ENCODE measurements at places on chromosomes 16 and 17.

DNA sequence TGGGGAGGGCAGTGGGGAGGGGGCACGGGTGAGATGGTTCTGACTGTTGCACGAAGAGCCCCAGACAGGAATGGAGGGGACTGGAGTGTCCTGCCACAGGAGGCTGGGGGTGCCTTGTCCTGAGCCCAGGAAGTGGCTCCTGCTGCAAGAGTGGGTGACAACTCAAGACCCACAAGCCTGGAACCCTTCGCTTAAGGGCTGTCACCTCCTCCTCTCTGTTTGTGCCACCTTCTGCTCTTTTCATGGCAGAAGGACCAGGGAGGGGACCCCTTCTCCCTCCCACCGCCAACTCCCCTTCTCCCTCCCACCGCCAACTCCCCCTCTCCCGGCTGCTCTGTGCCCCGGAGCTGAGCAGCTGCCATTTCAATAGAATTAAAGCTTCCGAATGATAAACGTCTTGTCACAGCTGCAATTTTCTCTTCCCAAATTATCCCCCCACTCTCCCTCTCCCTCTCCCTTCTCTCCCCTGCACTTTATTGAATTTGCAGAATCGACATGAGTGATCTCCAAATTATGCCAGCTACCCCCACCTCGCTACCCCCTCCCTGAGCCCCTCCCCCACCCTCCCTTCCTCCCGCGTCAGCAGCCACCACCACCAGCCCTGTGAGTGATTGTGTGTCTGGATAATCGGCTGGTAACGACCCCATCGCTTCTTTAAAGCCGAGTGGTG, 13.7 kb downstream of the GJD3 start:
- DNase-seq: no peak

- no peak for DNase-seq
Measured at GRCh38 chr16:88015806-88016140, 64.5 kb downstream of the BANP start.

DNA sequence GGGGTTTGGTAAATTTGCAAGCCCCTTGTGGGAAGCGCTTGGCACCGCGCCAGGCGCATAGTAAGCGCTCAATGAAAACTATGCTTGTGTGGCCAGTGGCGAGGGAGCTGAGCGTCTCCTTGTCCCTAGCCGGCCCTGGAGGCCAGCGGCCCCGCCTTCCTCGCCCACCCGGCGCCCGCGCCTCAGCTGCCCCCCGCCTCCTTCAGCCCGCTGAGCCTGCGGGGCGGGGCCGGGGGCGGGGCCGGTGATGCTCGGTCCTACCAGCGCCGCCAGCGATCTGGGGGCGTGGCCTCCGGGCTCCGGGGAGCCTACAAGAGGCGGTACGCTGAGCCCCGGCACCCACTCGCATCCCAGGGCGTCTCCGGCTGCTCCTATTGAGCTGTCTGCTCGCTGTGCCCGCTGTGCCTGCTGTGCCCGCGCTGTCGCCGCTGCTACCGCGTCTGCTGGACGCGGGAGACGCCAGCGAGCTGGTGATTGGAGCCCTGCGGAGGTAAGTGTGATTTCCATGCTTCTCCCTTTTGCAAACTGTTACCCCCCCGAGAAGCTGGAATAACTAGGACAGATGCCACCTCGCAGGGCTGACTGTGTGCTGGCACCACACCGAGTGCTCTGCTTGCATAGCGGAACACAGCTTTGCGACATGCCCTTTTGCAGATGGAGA, at the start of gene CRISPLD2:
Gene CRISPLD2 (plus strand): TSS at position 342 of the 661 bp plus-strand sequence. CDS start 18,511 bp downstream, outside the sequence.
- DNase-seq: peak; percentile 83

DNA sequence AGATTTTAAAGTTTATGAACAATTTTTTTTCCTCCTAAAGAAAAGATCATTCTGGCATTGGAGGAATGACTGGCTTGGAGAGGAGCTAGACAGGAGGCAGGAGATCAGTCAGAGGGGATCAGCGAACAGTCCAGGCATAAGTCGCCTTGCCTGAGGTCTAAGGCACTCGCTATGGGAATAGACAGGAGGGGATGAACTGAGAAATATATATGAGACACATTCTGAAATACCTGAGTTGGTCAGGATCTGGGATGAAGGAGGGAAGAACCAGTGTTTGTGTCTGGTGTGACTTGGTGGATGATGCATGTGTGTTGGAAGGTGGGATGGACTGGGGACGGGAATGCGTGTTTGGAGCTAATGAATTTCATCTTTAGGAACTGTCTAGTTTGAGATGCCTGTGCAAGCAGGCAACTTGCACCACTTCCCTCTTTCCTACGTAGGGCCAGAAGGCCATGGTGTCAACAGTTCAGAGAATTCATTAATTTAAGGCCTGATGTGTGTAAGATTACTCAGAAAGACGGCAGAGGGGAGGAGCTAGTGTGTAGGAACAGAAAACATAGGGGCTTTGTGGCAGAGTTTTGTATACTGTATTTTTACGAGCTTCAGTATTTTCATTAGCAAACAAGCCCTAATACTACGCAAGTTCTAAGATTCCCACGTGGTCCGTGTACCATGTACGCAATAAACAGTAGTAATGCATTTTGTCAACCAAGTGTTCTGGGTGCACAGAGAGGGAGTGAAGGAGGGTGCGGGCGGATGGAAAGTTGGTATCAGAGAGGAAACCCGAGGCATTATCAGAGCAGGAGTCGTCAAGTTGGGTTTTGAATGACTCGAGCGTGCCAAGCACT, 825 bp downstream of the HEATR6 start:
- no peak for DNase-seq

DNA sequence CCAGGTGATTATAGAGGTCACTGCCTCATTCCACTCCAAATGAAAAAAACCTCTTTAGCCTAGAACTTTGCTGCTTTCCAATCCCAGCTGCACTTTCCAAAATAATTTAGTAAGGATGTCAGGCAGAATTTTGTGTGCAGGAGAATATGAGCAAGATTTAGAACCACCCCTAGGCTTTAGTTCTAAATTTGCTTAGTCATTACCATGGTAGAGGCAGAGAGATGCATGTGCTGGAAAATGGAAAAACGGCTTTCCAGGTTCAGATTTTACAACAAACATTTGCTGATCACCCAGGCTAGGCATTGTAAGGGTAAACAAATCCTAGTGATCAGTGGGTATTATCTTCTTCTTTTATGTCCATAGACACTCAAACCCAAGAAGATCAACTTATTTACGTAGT, 6.3 kb downstream of the KRT26 start:
- DNase-seq: no peak

DNA sequence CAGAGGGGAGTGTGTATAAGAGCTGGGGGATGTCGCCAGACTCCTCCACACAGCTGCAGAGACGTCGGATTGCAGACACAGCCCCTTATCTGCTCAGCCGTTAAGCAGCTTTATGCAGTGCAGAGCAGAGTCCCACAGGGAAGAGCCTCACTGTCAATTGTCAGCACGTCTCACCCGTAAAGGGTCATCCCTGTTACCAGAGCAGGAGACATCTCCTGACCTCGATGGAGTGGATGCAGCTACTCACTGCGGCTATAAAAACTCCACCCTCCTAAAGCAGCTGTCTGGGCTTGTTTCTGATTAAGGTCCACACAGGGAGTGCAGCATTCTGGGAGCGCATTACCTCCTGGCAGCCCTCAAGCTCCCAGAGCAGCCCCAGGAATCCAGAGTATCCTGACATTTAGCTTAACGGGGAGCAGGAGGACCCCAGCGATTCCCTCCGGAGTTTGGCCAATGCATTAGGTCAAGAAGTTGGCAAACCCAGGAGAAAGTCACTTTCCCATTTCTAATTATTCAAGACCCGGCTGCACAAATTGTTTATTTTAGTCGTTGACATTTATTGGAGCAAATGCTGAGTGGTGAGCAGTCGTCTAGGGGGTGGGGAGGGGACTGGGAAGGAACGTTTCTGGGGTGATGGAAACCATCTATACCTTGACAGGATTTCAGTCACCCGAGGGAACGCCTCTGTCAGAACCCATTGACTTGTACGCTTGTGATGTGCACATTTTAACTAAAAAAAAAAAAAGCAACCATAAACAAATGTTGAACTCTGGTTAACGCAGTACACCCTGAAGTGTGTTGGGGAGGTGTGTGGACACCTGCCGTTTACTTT, 100.0 kb upstream of the ZNF469 start:
- no peak for DNase-seq

DNA sequence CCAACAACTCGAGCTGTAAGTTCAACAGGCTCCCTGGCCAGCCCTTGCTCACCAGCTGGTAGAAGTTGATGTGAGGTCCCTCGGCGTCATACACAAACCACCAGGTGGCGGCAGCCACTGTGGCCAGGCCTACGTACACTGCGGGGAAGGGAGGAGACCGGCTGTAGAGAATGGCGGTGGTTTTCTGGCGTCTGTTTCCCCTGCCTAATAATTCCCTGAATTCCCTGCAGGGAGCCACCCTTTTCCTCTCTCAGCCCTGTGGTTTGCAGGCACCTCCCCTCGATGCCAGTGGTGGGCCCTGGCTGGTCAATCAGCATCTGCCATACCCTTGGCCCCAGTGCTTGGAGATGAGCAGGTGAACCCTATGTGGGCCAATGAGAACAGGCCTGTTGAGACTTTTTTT, 18.9 kb upstream of the P2RX1 start:
- DNase-seq: peak; percentile 42

DNA sequence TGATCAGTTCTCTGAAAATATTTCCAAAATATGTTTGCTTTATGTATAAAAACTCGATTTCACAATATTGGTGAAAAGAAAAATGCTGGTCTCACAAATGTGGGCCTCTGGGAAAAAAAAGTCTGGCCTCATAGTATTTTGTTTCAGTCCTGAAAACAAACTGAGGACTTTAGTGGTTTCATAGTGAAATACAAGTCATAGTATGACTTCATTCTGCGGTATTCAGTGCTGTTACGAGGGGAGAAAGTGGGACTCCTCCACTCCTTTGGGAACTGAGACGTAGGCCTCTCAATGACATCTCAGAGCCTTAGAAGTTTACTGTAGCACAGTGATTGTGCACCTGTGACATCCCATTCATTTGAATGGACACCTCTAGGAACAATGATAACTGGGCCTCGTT, 56.0 kb downstream of the CYB561 start:
- no peak for DNase-seq

DNA sequence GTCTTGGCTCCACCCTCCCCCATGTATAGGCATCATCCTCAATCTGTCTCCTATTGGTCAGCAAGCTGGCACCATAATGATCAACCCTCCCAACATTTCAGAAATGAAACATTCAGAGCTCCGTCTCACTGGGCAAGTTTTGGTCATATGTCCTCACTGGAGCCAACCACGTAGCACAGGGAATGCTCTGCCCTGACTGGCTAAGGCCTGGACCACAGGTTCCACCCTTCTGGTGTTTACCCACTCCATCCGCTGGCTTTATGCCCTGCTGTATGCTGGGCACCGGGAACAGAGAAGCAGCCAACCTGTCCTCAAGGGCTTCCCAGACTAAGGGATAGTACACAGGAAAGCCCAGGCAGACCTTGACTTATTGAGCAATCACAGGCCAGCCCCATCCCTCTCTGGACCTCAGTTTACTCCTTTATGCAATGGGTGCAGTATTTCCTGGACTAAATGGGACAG, 20.5 kb downstream of the MYO15A start:
- DNase-seq: no peak

- no peak for DNase-seq
Measured at GRCh38 chr16:19281246-19281645, 4.3 kb upstream of the CLEC19A start.

DNA sequence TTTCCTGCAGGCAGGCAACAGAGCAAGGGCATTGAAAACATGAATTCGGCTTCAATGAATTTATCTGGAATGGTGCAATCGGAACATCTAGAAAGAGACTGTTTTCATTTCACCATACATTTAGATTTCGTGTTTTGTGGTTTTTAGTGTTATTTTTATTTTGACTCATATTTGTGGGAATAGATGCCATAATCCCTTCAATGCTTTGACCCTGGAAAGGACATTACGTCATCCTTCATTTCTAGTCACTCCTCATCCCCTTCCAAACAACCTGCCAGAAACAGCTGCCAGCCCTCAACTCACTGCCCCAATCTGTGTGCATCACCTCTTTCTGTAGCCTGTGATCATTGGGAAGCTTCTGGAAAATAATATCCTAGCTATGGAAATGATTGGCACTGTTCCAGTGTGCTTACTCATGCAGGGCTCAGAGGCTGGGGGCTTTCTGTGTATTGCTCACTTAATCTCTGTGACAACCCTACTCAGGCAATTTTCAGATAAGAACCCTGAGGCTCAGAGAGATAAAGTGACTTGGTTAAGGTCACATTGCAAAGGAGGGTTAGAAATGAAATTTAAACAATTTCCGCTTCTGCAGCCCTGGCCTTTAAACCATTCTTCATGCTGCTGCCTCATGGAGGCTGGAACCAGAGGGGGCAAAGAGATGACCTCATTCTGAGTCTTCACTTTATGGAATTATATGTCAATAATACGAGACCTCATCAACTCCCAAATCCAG, 9.5 kb upstream of the KSR1 start:
- DNase-seq: no peak

DNA sequence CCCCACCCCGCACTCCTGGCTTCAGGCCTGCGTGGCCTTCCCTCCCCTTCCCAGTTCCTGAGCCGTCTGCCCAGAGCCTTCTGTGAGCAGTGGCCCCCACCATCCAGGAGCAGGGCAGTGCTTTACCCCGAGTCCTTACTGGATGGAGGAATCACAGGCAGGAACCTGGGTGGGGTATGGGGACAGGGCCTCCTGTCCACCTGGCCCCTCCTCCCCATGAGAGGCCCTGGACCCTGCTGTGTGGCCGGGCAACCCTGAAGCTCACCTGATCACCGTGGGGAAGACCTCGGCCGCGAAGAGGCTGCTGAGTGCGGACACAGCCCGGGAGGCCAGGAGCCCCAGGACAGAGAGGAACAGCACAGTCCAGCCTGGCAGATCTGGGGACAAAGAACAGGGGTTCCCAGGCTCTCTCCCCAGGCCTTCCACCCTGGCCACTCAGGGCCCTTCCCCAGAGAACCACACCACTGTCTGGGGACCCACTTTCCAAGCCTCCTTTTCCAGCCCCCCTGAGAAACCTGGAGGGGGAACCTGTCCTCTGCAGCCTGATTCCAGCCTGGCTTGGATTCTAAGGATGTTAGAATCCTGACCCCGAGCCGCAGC, 3.2 kb downstream of the SLC22A31 start:
- DNase-seq: no peak

GRCh38 chr16:87062569-87063442, 254.4 kb downstream of the C16orf95 start:
- peak; percentile 73 for DNase-seq

DNA sequence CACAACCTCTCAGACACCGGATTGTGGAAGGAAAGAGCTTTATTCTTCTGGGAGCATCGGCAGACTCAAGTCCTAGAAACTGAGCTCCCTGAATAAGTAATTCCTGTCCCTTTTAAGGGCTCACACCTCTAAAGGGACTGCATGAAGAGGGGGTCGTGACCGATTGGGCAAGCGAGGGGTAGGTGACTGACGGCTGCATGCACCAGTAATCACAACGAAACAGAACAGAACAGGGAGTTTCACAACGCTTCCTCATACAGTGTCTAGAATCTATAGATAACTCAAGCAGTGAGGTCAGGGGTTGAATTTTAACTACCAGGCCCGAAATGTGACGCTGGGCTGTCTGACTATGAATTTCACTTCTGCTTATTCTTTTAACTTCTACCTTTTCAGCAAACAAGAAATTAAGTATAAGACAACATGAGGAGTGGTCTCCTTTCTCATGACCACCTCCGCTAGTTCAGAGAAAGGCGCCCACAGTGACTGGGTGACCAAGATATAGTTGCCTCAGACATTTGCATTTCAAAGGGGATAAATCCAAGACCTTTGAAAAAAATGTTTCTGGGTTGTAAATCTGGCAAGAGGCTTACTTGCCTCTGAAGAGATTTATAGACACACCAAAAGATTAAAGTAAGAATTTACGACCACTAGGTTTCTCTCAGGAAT, 88.4 kb upstream of the ATF7IP2 start:
- DNase-seq: no peak
